ENCODE measurements at places on chromosomes 13 and 19.

- no peak for DNase-seq
These were observed 383.1 kb downstream of the DLEU7 start for GRCh38 chr13:50460358-50460757.

- no peak for DNase-seq
These were observed 69.8 kb downstream of the KCNRG start for GRCh38 chr13:50085063-50085462.

DNA sequence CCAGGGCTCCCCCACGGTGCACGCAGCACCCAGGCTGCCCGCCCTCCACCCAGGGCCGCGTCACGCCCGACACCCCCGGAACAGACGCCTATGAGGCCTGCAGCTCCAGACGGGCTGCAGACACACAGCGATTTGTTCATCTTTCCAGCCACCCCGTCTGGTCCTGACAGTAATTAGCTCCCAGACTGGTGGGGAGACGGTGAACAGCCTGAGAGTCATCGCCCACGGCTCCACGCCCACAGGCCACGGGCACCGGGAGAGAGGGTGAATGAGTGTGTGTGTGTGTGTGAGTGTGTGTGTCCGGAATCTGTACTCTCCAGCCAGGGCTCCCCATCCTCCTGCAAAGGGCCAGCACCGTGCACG, 18.1 kb downstream of the GADD45B start:
- DNase-seq, result no peak

DNA sequence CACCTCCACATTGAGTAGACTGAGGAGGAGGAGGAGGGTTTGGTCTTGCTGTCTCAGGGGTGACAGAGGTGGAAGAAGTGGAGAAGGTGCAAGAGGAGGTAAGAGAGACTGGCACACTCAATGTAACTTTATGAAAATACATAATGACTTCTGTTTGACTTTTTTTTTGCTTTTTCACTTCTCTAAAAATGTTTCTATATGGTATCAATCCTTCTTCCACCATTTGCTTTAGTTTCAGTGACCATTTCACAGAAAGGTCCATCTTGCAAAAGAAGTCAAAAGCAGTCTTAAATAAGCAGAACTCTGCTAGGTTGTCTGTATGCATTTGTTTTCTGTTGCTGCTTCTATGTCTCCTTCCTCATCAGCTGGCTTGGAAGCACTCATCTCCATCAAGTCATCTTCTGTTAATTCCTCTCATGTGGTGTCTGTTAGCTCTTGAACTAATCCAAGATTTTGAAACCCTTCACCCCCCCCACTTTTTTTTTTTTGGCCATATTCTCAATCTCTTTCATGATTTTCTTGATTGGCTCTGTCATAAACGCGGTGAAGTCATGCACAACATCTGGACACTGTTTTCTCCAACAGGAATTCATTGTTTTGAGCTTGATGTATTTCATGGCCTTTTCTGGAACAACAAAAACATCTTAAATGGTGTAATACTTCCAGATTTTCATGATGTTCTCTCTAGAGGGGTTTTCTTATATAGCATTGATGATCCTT, 80.8 kb downstream of the KL start:
- no peak for DNase-seq

DNA sequence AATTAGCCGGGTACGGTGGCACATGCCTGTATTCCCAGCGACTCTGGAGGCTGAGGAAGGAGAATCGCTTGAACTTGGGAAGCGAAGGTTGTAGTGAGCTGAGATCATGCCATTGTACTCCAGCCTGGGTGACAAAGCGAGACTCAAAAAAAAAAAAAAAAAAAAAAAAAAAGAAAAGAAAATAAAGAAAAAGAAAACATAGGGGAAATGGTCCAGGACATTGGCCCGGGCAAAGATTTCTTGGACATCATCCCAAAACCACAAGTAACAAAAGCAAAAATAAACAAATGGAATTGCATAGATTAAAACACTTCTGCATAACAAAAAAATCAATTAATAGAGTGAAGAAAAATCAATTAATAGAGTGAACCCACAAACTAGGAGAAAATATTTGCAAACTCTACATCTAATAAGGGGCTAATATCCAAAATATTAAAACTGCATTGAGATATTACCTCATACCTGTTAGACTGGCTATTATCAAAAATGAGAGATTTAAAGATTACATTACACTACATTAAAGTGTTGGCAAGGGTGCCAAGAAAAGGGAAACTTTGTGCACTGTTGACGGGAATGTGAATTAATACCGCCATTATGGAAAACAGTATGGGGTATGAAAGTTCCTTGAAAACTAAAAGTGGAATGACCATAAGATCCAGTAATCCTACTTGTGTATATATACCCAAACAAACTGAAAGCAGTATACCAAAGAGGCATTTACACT, 18.5 kb upstream of the ABCC4 start:
- DNase-seq, result no peak

DNA sequence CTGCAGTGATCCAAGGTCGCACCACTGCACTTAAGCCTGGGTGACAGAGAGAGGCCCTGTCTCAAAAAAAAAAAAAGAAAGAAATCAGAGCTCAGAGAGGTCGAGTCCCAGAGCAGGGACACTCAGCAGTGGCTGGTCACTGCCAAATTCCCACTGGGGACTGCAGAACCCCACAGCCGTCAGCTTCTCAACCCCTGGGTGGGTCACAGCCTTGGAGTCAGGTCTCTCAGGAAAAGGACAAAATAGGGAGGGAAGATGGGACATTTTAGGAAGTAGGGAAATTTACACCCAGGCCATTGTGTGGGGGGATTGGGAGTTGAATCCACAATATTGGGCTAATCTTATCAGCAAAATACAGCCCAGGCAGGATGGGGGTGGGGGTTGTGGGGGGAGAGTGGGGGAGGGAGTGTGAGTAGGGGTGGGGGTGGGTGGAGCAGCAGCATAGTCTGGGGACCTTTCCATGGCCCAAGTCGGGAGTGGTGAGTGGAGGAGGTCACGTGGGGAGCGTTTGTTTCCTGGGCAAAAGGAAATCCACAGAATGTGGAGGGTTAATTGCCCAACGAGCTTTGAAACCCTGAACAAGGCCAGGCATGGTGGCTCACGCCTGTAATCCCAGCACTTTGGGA, 5.0 kb upstream of the CCDC194 start:
- DNase-seq, result no peak

Data from NCI-H1436 (cell line).